ENCODE measurements at places on chromosomes 2 and 18.

GRCh38 chr18:42163321-42163720 lies 208.3 kb downstream of the PIK3C3 start:
- DNase-seq: peak; percentile 34

DNA sequence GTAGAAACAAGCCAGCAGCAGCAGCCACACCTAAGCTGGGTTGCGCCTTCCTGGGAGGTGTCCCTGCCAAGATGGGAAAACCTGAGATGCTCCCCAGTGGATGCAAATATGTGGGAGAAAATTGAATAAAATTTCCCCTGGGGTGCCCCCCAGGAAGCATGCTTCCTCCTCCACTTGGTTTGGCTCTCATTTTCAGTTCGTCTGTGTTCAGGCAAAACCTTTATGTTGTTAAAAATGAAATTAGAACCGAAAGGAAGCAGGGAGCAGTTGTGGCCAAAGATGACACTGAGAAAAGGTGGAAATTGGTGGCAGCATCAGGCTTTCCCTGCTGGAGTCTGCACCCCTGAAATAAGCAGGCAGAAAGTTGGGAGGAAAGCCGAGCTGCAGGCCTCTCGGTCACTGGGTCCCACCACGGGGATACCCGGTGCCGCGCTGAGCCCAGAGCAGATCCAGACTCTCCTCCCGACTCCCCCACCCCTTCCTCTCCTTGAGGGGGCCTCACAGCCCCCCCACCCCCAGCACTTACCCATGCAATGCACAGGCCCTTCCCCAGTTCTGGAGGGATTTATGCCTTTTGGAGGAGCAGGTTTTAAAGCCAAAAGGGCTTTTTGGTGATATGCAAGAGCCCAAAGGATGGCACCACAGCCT lies 267.7 kb upstream of the SPRED2 start:
- DNase-seq: no peak

DNA sequence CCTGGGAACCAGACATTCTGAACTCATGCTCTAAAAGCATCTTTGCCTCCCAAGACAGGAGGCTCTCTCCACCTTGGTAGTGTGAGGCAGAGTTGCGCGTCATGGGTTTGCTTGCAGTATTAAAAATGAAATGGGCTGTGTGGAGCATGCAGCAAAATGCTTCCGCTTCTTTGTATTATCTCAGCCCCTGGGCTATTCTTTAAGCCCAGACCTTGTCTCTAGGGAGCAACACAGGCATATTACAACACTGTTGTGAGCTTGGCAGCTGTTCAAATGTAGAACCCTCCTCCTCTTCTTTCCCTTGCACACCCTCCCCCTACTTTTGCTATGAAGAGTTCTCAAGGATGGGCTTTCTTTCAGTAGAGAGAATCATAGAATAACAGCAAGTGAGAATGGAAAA lies 185.1 kb upstream of the LHCGR start:
- DNase-seq: no peak

DNA sequence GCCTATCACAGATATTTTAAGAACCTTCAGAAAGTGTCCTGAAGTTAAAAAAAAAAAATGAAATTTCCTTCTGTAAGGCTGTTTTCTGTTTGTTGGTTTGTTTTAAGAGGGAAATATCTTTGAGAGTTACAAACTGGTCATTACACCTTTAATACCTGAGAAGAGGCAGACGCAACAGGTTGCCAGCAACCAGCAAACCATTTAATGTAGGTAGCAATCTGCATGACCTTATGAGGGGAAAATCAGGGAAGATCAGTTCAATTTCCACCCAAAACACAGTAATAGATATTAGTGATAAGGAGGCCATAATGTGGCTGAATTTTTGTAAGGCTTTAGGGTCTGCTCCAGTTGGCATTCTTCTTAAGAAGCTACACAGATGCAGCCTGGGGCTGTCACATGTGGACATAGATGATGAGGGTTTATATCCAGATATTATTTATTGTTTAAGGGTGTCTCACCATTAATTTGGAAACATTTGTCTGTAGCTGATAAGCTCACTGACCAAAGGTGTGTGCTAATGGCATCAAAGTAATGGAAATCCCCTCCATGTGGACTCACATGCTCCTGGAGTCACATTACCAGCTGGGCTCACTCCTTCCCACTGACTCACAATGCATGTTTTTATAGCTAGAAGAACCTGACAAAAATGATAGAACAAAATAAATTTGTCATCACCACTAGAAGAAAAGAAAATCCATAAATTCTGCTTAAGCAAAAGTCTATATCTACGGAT lies 83.5 kb upstream of the DTNA start:
- no peak for DNase-seq

- no peak for DNase-seq
Measured at GRCh38 chr2:165544897-165545296, 75.4 kb downstream of the CSRNP3 start.

GRCh38 chr2:85431570-85432205 lies 13.2 kb downstream of the SH2D6 start:
- no peak for DNase-seq

DNA sequence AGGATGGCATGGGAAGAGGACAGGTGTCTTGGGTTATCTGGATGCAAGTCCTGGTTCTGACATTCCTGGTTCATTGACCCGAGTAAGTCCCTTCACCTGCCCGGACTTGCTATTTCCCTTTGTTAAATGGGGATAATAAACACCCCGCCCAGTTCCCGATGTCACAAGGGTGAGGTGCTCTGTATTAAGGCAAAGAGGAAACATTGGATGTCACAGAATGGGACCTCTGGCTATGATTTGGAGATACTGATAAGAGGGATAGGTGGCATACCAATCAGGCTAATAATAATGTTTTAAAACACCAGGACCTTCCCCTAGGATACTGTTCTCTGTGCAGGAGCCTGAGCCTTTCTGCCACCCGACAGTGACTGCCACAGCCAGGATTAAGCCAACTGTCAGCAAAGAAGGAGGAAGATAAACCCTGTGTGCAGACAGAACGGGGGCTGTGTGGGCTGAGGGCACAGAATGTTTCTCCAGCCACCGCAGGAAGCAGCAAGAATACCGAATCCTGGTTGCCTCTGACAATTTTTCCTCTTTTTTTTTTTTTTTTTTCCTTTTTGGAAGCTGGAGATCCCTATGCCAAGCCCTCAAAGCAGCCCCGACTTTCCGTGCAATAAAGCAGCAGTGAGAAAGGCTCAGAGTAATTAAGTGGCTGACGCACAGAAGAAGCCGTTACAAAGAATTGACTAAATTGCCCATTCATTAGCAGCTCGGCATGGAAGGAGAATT lies 336.6 kb downstream of the SMAD2 start:
- no peak for DNase-seq

DNA sequence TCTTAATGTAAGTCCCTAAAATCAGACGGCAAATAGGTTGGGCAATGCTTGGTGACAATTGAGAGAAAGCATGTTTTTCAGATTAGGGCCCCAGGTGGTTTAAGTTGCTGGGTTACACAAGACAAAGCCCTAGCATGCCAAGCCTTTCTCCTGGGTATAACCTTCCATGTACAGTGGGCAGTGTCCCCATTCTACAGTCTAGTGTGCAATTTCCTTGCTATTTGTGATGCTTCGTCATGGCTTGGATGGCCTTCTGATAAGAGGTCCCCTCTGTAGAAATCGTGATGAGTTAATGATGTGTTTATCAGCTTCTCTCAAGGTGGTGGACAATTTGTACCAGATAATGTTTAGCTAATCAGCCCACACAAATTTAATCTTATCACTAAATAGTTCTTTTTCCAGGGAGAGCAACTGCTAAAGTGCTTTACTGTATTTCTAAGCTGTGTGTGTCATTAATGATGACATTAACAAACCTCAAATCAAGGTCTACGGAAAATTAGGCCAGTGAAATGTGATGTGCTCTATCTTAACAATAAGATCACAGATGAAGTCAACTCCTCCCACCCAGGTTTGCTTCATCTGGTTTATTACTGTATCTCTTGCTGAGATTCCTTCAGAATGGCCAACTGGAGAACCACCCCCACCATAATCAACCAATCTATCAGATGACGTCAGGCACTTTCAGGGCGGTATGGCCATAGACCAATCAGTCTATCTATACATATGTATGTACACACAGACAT lies 61.7 kb downstream of the PLB1 start:
- no peak for DNase-seq

- DNase-seq: peak; percentile 50
Measured at GRCh38 chr2:222797261-222797660, 63.6 kb upstream of the ACSL3 start.

DNA sequence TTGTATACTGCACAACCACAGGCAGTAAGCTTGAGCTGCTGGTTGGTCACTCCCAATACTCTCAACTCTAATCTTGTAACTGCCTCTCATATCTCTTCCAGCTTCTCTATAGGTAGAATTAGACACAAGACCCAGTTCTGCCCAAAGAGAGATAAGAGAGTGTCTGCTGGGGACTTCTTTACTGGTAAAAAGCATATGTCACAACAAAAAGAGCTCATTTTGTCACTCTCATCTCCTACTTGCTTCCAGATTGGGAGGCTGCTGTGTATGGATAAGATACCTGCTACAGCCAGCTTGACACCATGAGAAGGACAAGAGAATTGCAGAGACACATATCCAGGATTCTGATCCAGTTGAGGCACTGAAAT lies 165.2 kb downstream of the PTH2R start:
- no peak for DNase-seq

DNA sequence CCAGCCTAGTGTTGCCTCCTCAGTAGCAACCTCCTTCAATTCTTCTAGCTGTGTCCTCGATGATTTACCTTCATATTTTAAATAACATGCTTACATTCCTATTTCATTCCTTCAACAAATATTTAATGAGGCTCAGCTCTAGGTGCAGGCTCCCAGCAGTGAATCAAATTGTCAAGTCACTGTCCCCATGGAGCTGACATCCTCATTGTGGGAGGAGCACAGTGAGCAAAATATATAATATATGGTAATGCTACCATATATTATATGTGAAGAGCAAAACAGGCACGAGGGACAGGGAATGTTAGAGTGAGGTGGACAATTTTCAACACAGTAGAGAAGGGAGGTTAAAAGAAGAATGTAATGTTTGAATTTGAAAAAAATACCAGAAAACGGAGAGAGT lies 869.1 kb downstream of the SLC4A3 start:
- DNase-seq: no peak

DNA sequence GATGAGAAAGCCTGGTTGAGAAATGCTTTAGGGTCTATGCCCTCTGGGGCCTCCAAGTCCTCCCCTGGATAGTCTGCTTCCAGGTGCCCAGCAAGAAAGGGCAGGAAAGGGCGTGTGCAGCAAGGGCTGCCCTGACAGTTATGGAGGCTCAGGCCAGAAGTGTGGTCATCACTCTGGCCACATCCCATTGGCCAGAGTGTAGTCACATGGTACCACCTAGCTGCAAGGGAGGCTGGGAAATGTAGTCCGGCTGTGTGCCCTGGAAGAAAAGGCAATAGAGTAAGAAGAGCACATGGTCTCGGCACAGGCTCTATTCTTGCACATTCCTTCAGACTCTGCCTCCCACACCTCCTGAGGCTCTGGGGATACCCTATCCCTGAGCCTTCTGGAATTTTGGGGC lies 35.7 kb downstream of the ODC1 start:
- DNase-seq: peak; percentile 64

DNA sequence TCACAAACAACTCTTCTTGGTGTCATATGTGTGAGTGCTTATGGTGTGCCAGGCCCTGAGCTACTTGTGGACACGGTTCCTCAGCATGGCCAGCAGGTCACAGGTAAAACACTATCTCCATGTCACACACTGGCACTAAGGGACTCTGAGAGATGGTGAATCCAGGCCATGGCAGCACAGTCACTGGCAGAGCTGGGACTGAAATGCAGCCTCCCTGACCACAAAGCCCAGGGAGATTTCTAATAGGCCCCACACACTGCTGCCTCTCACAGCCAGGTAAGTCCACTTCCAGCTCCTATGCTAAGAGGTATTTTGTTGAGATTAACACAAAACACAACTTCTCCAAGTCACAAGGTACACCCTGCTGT lies 92.0 kb downstream of the ACTR2 start:
- no peak for DNase-seq

DNA sequence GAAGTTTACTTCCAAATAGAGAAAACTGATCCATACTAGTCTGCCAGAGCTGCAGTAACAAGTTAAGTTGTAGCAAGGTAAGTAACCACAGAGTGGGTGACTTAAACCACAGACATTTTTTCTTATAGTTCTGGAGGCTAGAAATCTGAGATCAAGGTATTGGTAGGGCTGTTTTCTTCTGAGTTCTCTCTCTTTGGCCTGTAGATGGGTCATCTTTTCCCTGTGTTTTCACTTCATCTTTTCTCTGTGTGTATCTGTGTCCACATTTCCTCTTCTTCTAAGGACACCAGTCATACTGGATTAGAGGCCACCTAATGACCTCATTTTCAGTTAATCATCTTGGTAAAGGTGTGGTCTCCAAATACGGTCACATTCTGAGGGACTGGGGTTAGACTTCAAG lies 142.9 kb upstream of the MEX3C start:
- DNase-seq: no peak

DNA sequence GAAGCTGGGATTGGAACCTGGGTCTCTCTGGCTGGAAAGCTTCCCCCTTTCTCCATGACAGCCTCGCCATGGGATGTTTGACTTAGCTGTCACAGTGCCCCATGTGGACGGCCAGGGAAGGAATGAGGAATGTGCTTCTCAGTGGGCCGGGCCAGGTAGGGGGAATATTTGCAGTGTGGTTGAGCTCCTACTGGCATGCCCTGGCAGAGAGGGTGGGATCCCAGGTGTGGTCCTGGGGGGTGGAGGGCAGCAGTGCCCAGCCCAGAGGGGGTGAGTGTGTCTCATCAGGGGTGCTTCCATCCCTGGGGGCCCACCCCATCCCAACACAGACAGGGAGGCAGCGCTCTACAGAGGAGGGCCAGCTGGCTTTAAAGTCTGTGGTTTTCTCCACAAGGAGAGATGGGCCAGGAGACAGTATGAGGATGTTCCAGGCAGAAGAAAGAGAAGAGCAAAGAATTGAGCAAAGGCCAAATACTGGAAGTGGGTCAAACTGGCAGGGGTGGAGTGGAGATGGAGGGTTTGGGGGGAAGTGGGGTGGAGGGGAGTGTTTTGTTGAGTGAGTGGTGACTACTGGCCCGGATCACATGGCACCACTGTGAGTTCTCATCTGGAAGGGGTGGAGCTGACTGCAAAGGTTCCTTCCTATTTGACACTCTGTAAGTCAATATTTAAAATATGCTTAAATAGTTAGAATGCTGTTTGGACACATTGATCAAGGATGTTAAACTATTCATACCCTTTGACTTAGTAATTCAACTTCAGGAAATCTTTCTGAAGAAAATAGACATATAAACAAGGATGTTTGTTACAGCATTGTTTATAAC lies 94.0 kb downstream of the MYCN start:
- no peak for DNase-seq

DNA sequence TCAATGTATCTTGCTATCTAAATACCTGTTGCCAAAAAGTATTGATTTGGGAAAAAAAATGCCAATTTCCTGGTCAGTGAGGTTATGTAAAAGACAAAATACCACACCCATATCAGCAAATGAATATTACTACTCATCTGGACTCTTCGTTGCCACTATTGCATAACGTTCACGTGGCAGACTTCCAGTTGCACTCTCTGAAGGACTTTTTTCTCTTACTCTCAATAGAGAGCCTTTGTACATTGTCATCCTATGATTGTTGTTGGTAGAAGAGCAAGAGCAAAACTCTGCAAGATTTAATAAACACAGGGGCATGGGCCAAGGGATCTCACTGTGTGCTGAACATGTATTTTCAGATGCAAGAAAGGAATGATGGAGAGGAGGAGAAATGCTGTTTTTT lies 689.8 kb downstream of the MBD2 start:
- no peak for DNase-seq

GRCh38 chr2:215548714-215549113 lies 112.8 kb upstream of the FN1 start:
- DNase-seq: no peak
